ENCODE measurements at places on chromosomes 5 and 9. TPM values are rescaled to one million over a fixed set of nuclear protein-coding genes. Genes with fewer than 3 reads are reported as not detected.

The SVEP1 gene
- 1.2 TPM for polyA plus RNA-seq

The CFAP157 gene
- polyA plus RNA-seq: not detected

The TRIM7 gene
- 18.8 TPM for polyA plus RNA-seq

The PDGFRB gene
- 0.25 TPM for polyA plus RNA-seq

The PCDHGA5 gene
- polyA plus RNA-seq: 0.23 TPM
